GM18507 (cell line): ENCODE measurements at places on chromosomes 16 and 17.

GRCh38 chr17:16425202-16425601 is 9.8 kb downstream of the TRPV2 start:
- no peak for DNase-seq

GRCh38 chr17:48625495-48626244 is 488 bp downstream of the HOXB9 start:
- no peak for DNase-seq

GRCh38 chr16:71230122-71230845 is at the start of gene HYDIN:
TSS of gene HYDIN (minus strand) at chr16:71230722. CDS start at chr16:71186895, 43,827 bp downstream.
- no peak for DNase-seq

DNA sequence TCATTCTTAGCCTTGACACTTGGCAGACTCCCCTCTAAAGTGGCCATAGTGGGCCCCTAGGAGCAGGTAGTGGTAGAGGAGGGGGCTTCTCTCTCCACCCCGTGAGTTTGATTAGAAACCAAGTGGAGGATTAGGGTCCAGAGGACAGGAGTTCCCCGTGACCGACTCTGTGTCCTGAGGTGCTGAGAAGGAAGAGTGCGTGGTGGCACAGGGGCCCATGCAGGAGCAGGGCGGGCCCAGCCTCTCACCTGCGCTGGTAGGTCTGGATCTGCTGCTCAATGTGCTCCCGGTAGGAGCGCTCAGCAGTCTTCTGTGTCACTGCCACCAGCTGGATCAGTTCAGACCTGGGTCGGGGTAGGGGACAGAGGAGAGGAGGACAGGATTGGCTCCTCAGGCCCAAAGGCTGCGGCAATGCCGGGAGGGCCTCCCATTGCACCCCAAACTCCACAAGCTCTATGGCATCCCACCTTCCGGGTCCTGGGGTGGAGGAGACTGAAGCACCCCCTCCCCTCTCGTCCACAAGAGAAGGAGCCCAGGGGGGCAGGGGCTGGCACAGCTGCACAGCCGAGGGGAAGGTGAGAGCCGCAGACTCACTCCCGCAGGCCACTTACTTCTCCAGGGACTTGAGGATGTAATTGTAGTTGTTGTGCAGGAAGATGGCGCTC is 6.2 kb downstream of the ZACN start:
- DNase-seq, result no peak

- DNase-seq, result no peak
Measured at GRCh38 chr17:1707107-1707506, 3.1 kb downstream of the TLCD2 start.

- no peak for DNase-seq
Measured at GRCh38 chr17:17792551-17793377, 44.0 kb downstream of the SREBF1 start.

- DNase-seq, result no peak
Measured at GRCh38 chr17:17824119-17824782, 12.5 kb downstream of the SREBF1 start.

GRCh38 chr17:8063761-8064534 is 23.6 kb downstream of the ALOX12B start:
- no peak for DNase-seq

DNA sequence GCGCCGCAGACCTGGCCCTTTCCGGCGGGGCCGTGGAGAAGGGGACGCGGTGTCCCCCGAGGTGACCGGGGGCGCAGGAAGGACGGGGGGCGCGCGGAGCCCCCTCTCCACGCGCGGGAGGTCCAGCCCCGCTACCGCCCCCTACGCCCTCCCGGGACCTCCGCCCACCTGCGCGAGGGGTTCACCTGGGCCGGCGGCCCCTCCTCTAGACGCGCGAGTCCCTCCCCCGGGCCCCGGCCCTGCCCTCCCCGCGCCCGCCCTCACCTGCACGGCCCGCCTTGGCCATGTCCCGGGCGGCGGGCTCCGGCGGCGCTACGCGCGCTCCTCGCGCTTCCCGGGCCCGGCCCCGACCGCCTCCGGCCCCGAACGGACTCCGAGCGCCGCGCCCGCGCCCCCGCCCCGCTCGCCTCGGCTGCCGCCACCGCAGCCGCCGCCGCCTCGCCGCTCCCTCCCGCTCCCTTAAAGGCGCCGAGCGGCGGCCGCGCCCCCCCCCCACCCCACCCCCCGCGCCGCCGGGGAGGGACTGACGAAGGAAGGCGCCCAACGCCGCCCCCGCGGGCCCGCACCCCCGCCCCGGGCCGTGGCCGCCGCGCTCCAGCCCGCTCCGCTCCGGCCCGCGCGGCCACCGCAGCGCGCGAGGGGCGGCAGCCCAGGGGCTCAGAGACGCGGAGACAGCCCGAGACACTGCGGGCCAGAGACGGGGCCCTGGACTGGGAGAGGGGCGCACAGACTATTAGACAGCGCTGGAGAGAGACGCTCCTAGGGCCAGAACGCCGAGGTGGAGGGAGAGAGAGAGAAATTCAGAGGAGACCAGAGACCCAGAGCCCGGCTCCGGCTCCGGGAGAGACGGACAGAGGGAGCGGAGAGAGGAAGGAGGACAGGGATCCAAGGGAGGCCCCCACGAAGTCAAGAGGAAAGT is at the start of gene PITPNM3:
Gene PITPNM3, minus strand, starts transcription at position 435 of the 919 bp plus-strand sequence. Its CDS starts 149 bp downstream, at position 286.
- no peak for DNase-seq

DNA sequence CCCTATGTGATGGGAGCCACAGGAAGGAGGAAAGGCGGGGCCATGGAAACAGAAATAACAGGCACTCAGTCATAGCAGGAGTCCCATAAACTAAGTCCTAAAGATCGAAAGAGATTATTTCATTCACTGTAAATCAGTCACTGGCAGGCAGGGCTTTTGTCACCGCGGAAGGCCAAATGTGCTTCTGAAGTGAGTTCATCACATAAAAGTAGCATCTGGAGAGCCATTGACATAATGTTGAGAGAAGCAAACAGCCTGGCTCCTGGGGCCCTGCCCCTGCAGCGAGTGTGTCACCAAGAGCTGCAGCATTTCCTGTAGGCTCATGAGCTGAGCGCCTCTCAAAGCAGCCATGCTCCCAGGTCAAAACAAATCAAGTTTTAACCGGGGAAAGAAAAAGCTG is 476.2 kb downstream of the HAPSTR1 start:
- DNase-seq, result no peak

DNA sequence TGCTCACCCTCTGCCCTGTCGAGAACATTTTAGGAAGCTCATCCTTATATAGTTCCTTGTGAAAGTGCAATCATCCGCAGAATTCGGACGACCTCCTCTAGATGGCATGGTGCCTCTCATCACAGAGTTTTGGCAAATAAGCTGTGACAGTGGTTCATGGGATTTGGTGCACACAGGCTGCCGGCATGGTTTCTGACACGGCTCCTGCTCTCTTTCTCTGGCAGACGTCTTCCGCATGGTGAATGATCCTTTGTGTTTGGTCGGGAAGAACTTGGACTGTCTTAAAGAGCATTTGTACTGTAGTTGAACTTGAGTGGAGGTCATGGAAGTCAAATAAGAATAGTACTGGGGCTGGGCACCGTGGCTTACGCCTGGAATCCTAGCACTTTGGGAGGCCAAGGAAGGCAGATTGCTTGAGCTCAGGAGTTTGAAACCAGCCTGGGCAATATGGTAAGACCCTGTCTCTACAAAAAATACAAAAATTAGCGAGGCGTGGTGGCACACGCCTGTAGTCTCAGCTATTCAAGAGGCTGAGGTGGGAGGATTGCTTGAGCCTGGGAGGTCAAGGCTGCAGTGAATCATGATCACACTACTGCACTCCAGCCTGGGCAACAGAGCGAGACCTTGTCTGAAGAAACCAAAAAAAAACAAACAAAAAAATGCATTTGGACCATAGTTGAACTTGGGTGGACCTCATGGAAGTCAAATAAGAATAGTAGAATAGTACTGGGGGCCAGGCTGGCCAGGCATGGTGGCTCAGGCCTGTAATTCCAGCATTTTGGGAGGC is 34.7 kb upstream of the NAT9 start:
- no peak for DNase-seq

DNA sequence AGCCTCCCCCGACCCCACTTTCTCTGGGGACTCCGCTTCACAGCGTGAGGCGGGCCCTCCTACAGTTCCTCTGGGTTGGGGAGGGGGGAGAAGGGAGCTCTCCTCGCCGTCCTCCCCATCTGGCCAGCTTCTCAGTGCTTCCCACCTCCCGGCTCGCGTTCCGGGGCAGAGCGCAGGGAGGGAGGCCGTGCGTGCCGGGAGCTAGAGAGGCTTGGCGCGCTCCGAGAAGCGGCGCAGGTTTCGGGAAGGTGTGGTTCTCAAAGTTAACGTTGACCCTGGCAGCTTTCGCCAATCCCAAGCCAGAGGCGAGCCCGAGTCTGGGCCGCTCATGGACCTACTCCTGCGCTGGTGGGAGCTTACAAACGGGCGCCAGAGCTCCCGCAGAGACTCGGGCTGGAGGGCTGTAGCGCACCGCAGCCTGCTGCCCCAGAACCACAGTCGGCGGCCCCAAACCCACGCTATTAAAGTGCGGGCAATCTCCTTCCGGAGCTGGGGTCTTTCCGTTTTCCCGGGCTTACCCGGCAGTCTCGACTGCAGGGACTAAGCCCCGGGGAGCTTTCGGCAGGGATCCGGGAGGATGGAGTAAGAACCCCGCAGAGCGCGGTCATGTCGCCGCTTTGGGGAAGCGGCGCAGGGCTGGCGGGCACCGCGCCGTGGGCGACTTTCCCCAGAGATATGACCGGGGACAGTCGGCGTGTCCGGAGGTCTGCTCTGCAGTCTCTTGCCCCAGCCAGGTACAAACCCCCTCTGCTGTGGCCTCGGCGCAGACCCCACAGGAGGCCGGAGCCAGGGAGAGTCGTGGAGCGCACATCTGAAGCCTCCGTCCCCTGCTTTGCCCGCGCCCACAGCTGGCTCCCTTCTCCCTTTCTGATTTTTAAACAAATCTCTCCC is 787 bp downstream of the CDH11 start:
- DNase-seq, result no peak

DNA sequence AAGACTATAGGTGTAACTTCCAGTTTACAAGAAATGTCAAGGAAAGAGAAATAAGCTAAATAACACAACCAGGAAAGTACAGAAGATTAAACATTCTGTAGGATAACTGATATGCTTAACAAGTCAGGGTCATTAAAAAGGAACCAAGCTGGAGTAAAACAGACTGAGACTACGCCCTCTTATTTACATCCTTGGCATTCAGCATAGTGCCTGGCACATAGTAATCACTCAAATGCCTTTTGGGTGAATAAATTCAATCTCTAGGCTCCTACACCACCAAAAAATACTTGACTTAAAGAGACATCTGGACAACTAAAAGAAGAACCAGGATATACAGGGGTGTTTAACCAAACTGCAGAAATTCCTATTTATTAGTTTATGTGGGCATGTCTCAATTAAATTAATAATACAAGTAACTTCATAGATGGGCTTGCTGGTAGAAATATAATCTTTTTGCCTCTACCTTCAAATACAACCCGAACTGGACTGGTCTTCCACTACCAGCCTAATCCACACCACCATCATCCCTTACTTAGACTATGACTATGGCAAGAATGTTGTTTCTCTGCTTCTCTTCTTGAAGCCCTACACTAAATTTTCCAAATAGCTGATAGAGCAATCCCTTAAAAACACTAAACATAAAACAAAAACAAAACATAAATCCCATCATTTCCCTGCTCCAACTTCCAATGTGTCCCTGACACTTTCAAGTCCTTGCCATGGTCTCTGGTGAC is 47.7 kb upstream of the ULK2 start:
- no peak for DNase-seq

DNA sequence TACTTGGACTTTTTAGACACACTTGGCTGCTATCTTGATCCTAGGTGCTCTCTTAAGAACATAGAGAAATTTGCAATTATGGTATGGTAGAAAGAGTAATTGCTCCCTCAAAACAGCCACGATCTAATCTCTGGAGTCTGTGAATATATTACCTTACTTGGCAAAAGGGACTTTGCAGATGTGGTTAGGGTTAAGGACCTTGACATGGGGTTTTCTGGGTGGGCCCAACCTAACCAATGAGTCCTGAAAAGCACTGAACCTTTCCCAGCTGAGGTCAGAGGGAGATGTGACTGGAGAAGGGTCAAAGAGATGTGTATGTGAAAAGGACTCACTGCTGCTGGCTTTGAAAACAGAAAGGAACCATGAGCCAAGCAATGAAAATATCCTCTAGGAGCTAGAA is 26.7 kb upstream of the MED13 start:
- DNase-seq, result no peak

- DNase-seq, result no peak
Measured at GRCh38 chr17:71085238-71086033, 916.1 kb downstream of the KCNJ2 start.

- no peak for DNase-seq
Measured at GRCh38 chr16:11274964-11275363, 1.3 kb downstream of the PRM2 start.

- DNase-seq, result peak; percentile 61
Measured at GRCh38 chr17:18025241-18025944, 13.6 kb downstream of the ATPAF2 start.

DNA sequence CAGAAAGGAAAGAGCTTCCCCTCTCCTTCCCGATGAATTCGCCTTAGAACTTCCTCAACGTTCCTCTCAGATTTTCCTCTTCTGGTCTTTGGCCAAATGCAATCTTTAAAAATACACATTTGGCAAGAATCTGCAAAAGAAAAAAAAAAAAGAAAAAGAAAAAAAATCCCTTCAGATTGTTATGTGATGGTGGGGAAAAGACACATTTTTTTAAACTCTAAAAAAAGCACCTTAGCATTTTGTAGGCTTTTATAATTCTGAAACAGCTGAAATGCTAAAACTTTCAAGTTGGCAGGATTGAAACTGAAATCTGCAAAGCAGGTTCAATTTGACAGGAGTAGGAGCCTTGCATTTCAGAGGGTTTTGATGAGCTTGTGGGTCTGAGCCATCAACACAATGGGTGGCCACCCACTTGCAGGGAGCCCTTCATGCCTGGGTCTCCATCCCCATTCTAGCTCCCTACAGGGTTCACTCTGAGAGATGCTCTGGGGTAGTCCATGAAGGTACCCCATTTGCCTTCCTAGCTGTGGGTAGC is 33.1 kb downstream of the CACNG3 start:
- no peak for DNase-seq

- no peak for DNase-seq
Measured at GRCh38 chr16:48308535-48308934, 61.2 kb upstream of the ABCC11 start.

DNA sequence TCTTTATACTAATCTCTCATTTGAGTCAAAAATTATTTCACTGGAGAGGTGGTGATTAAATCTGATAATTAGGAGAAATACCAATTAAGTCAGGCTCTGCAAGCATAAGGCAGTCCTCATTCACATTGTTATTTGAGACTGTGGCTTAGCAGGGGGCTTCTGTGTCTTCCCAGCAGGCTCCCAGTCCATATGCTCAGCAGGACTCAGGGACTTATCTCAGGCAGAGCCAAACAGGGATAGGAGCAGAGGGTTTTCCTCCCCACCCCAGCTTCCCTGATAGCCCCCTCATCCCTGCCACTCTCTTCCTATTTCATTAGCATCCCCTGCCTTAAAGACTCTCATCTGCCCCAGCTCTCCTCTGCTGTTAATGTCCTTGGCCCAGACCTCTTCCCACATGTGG is 104.3 kb upstream of the DNAH9 start:
- DNase-seq, result no peak

DNA sequence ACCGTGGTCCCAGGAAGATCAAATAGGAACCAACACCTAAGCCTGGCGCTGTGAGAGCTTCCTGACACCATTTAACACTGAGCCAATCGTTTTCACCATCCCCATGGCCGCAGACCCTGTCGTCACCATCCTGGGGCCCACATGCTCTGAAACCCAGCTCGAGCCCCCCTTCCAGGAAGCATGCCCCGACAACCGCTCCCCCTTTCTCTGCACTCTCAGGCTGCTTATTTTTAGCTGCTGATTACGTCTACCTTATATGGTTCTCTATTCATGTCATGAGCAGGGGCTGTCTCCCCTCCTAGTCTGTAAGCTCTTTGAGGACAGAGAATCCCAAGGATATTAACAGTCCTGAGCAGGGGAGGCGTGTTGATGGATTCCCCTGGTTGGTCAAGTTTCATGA is 10.5 kb downstream of the SRL start:
- no peak for DNase-seq

- DNase-seq, result no peak
Measured at GRCh38 chr17:9383826-9384225, 191.8 kb downstream of the STX8 start.
